Dermis microvascular lymphatic vessel endothelial cell (primary cell): ENCODE measurements at places on chromosomes 1 and 21. TPM values are rescaled to one million over a fixed set of nuclear protein-coding genes. Genes with fewer than 3 reads are reported as not detected.

GALE gene
- total RNA-seq, result 19.6 and 25.8 TPM in 2 replicates

ZNF648 gene
- not detected in 2 replicates for total RNA-seq

UMODL1 gene
- total RNA-seq, result not detected in 2 replicates

SYPL2 gene
- total RNA-seq, result under 0.01 TPM in 1 of 2 replicates, not detected in the other

RAB7B gene
- under 0.01 TPM in 1 of 2 replicates, not detected in the other for total RNA-seq

MANEAL gene
- 0.64 and 1.6 TPM in 2 replicates for total RNA-seq

KIF2C gene
- total RNA-seq, result 9.7 and 21.3 TPM in 2 replicates

WASF2 gene
- total RNA-seq, result 33.1 and 54.5 TPM in 2 replicates

UQCRHL gene
- total RNA-seq, result 0.76 and 4.0 TPM in 2 replicates

GNG4 gene
- total RNA-seq, result 0.13 and 0.25 TPM in 2 replicates

ACAP3 gene
- total RNA-seq, result 11.8 and 19.5 TPM in 2 replicates

ATF3 gene
- 1.0 and 1.3 TPM in 2 replicates for total RNA-seq

GJB5 gene
- total RNA-seq, result not detected in 2 replicates

RHBDL2 gene
- 0.13 TPM in 1 of 2 replicates, not detected in the other for total RNA-seq

RAB3GAP2 gene
- total RNA-seq, result 24.8 and 26.4 TPM in 2 replicates

DNALI1 gene
- total RNA-seq, result 0.26 and 0.51 TPM in 2 replicates

RHOU gene
- 18.9 and 31.5 TPM in 2 replicates for total RNA-seq

PKLR gene
- total RNA-seq, result under 0.01 TPM in 1 of 2 replicates, not detected in the other

ITLN2 gene
- total RNA-seq, result not detected in 2 replicates

OLFML2B gene
- under 0.01 and 0.13 TPM in 2 replicates for total RNA-seq

ZBED6 gene
- total RNA-seq, result 11.7 and 14.5 TPM in 2 replicates

BCL2L15 gene
- total RNA-seq, result 0.13 TPM in 2 replicates

SPRR1B gene
- not detected in 2 replicates for total RNA-seq

IVL gene
- total RNA-seq, result not detected in 2 replicates

CAMK2N1 gene
- 0.76 and 1.0 TPM in 2 replicates for total RNA-seq

LRRC3 gene
- 0.77 and 1.8 TPM in 2 replicates for total RNA-seq

CENPF gene
- total RNA-seq, result 10.4 and 31.2 TPM in 2 replicates

PCAT6 gene
- total RNA-seq, result 0.13 and 0.25 TPM in 2 replicates

VHLL gene
- 0.13 TPM in 2 replicates for total RNA-seq

CACYBP gene
- total RNA-seq, result 115 and 218 TPM in 2 replicates

FGR gene
- 0.13 and 0.25 TPM in 2 replicates for total RNA-seq

KRTAP7-1 gene
- not detected in 2 replicates for total RNA-seq

PBX1 gene
- total RNA-seq, result 0.39 and 1.0 TPM in 2 replicates

RORC gene
- total RNA-seq, result not detected in 2 replicates

WNT3A gene
- not detected in 2 replicates for total RNA-seq

CCDC28B gene
- 16.1 and 24.4 TPM in 2 replicates for total RNA-seq

MYOC gene
- not detected in 2 replicates for total RNA-seq

PCSK9 gene
- total RNA-seq, result under 0.01 and 0.26 TPM in 2 replicates

DIRAS3 gene
- total RNA-seq, result 0.13 and 1.3 TPM in 2 replicates

C1orf185 gene
- total RNA-seq, result not detected in 2 replicates

SEMA4A gene
- 0.39 and 0.51 TPM in 2 replicates for total RNA-seq

RIMS3 gene
- total RNA-seq, result 0.38 and 0.39 TPM in 2 replicates

OPTC gene
- not detected in 2 replicates for total RNA-seq

TRIM33 gene
- 16.9 and 24.8 TPM in 2 replicates for total RNA-seq

MPL gene
- total RNA-seq, result 0.13 TPM in 2 replicates

FTCD gene
- 0.13 TPM in 1 of 2 replicates, not detected in the other for total RNA-seq

UCHL5 gene
- total RNA-seq, result 13.8 and 14.5 TPM in 2 replicates

KCNJ15 gene
- total RNA-seq, result 0.51 and 0.63 TPM in 2 replicates

GBP4 gene
- 2.3 and 7.6 TPM in 2 replicates for total RNA-seq
